Transverse colon (tissue), 4 donors: ENCODE measurements at places on chromosomes 11 and 22. TPM values are rescaled to one million over a fixed set of nuclear protein-coding genes. Genes with fewer than 3 reads are reported as not detected.

DNA sequence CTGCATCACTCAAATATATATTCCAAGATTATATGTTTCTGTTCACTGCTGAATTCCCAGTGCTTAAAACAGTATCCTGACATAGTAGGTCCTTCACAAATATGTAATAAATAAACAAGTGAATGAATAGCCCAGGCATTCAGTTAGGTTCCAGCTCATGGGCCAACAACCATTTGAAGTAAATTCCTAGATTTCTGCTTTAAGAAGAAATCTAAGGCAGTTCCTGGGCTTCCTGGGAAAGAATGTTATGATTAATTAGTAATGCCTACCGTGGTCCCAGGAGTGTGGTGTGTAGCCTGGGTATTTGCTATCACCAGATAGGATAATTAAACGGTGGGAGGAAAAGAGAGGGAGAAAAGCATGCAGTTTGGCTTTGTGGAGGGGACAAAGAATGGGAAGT lies 576.8 kb downstream of the SOX6 start:
- no peak for DNase-seq

DNA sequence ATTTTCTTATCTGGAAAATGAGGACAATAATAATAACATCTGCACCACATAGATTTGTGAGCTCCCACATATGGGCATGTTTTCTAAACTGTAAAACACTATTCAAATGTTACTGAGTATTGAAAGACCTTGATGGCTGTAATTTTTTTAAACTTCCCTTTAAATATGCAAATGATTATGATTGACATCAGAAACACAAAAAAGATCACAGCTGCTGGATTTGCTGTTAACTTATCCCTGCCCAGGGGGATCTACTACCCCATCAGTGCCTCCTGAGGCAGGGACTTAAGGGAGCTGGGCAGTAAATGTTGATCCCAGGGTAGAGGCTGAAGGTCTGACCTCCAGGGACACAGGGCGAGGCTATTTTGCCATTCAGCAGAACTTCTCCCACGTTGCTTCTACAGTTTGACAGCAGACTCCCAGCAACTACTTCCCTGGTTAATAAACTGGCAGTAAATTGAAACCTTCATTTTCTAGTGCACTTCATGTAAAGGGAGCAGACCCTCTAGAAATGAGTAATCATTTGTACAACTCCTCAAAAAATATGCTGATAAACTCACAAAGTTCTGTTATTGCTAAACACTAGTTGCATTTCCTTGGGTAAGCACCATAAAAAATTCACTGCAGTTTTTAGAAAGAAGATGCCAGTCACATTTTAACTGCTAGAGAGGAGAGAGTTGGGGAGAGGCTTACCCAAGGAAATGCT lies 20.3 kb downstream of the TMPRSS5 start:
- no peak for DNase-seq

- DNase-seq: peak; percentile 30
Observed at GRCh38 chr11:62770778-62771143, 435 bp upstream of the TAF6L start.

GRCh38 chr11:45444796-45445195 lies 158.7 kb upstream of the SYT13 start:
- no peak for DNase-seq

- DNase-seq: no peak
Observed at GRCh38 chr11:8180469-8180868, 11.6 kb upstream of the RIC3 start.

ABCG4 gene
- total RNA-seq: not detected

VWA5A gene
- 47.8 TPM for total RNA-seq

LIF gene
- total RNA-seq: 4.1 TPM

OLFML1 gene
- total RNA-seq: 2.6 TPM
